Stimulated activated CD4-positive, alpha-beta T cell treated with anti-CD3 and anti-CD28 coated beads, Interleukin-15, amount 100 ng/mL, for 1 hour (primary cell): ENCODE measurements at places on chromosomes 13 and 19.

DNA sequence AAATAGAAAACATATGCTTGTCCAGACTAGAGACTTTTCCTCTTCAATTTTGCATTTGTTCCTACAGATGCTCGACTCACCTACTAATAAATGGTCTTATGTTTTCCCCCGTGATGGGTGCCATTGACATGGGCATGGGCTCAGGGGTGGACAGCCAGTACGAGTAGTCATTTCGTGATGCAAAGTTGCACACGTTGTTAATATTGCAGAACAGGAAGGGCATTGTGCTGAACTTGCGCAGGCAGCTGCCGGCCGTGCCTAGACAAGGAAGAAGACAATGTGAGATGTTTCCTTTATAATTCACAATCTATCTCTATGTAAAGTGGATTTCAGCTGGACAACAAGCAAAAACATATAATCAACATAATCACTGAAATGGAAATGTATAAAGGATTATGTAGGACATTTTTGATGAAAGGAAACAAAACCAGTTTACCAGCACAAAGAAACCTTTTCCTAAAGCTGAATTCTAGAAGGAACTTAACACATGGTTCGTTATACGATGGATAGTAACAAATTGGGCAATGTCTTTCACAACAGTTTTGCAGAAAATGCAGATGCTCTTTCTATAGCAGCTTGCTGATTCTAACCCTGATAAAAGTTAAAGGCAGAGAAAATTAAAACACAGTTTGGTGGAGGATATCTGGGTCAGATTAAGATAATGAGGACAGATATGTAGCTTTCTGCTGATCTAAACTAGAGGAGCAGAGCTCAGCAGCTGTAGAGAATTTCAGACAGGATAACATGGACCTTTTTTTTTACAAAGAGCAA, 145.7 kb downstream of the COL4A1 start:
- no peak for DNase-seq

DNA sequence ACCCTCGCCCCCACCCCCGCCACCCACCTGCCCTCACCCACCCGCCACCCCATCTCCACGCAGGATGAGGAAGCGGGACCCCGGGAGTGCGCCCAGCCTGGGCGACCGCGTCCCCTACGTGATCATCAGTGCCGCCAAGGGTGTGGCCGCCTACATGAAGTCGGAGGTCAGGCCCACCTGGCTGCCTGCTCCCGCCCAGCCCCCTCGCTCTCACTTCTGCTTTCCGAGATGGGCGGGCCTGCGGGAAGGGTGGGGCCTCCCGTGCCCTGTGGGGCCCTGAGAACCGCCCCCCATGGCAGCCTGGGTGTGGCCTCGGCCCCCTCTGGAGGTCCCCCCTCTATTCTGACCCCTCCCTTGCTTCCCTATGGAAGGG, 3.1 kb upstream of the SPIB start:
- no peak for DNase-seq

- DNase-seq = no peak
Measured at GRCh38 chr13:99948907-99949678, 22.5 kb downstream of the ZIC5 start.

GRCh38 chr13:110341445-110342244, 34.6 kb downstream of the COL4A2 start:
- DNase-seq = no peak

GRCh38 chr13:66794340-66795031, 435.6 kb downstream of the PCDH9 start:
- no peak for DNase-seq

DNA sequence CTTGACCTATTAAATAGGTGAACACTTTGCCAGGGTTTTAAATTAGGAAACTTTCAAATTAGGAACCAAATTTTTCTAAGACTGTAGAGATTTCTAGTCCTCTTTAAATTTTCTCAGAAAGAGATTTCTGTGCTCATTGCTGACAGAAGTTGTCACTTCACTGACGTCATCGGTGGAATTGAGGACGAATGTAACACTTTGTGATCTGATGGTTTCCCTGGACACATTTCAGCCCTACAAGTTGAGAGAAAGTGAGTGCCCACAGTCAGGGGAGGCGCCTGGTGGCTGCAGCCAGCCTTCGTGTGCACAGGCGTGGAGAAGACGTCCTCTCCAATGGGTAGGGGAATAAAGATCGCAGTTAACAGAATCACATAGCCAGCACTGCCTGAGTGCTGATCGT, 396.5 kb upstream of the TSHZ3 start:
- no peak for DNase-seq

GRCh38 chr19:7783991-7784423, 21.0 kb downstream of the CLEC4M start:
- no peak for DNase-seq

- no peak for DNase-seq
Measured at GRCh38 chr13:35566340-35566739, 89.9 kb upstream of the MAB21L1 start.

DNA sequence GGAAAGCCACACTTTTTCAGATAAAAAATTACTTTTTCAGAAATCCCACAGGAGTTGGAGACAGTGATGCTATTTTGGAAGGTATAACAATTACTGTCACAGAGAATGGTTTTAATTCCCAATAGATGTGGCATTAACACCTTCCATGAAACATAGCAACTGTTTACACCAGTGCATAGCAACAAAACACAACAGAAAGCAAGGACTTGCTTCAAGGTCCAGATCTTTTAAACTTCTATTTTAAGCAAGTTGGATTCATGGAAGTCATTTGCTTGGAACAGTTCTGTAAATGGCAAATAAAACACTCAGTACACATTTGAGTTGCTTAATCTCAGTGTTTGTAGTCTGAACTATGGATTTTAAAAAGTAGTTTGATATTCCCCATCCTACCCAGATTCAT, 385.9 kb upstream of the SPRY2 start:
- no peak for DNase-seq

- no peak for DNase-seq
Measured at GRCh38 chr13:77034881-77035280, 7.9 kb upstream of the FBXL3 start.

- no peak for DNase-seq
Measured at GRCh38 chr19:39497701-39497995, 1.1 kb upstream of the DLL3 start.

DNA sequence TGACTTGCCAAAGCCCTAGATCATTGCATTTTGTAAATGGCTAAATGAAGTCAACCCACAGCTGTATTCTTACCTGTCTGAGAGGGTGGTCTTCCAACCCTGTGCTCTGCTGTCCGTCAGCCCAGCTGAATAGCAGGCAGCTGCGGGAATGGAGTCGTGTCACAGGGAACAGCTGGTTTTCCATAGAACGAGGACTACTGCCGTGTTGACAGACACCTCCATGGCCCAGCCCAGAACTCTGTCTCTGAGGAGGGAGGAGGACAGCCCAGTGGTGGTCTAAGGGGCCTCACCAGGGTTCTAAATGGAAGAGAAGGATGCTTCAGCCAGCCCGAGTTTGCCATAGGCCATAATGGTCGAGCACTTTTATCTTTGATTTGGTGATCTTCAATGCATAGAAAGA, 110.7 kb downstream of the SLC7A1 start:
- DNase-seq = no peak

DNA sequence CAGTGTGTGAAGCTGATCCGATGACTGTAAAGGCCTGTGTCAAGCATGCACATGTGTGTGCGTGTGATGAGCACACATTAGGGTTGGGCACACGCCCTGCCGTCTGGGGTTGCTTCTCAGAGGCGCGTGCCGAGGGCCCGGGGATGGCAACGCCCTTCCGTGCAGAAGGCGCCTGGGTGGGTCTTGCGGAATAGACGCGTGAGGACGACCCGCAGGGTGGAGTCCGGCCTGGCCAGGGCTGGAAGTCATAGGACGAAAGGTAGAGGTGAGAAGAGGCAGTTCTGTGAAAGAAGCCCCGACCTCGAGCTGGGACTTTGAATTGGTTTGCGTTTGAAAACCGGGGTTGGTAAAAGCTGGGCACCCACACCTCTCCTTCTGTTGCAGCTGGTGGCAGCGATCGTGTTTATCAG, 35.7 kb downstream of the TMEM255B start:
- no peak for DNase-seq

GRCh38 chr13:30403456-30403855, 18.8 kb upstream of the UBE2L5 start:
- DNase-seq = no peak

GRCh38 chr19:37725181-37725580, 5.6 kb upstream of the ZNF607 start:
- no peak for DNase-seq

DNA sequence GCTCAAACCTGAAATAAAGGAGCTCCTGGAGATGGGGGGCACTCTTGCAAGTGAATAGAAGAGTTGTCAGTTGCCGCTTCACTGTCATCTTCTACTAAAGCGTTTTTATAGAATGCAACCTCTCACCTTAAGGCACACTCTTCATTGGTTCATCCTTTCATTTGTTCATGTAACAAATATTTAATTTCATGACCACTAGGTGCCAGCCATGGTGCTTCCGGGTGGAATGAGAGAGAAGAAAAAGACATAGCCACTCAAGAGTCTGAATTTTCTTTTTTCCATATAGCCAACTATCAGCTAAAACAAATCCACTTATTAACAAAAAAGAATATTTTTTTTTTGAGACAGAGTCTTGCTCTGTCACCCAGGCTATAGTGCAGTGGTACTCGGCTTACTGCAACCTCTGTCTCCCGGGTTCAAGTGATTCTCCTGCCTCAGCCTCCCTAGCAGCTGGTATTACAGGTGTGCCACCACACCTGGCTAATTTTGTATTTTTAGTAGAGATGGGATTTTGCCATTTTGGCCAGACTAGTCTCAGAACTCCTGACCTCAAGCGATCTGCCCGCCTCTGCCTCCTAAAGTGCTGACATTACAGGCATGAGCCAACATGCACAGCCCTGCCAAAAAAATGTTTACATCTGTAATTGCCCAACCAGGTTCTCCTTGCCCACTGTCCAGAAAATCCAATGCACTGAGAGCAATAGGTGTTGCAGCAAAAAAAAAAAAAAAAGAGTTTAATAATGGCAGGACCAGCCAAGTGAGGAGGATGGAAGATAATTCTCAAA, 22.1 kb upstream of the SACS start:
- DNase-seq = no peak

DNA sequence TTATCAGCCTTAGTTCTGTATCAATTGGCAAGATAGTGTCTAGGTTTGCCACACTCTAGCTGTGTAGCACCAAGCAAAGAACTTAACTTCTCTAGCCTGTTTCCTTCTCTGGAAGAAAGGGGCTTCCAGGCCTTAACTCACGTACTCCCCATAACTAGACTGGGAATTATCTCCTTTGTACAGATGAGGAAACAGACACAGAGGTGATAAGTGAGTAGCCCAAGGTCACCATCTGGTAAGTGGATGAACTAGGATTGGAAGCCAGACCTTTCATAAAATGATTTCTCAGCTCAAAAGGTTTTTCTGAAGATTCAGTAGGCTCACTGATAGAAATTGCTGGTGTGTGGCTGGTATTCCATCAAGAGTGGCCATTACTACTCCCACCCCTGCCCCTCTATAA, 3.1 kb downstream of the ZNF428 start:
- no peak for DNase-seq

DNA sequence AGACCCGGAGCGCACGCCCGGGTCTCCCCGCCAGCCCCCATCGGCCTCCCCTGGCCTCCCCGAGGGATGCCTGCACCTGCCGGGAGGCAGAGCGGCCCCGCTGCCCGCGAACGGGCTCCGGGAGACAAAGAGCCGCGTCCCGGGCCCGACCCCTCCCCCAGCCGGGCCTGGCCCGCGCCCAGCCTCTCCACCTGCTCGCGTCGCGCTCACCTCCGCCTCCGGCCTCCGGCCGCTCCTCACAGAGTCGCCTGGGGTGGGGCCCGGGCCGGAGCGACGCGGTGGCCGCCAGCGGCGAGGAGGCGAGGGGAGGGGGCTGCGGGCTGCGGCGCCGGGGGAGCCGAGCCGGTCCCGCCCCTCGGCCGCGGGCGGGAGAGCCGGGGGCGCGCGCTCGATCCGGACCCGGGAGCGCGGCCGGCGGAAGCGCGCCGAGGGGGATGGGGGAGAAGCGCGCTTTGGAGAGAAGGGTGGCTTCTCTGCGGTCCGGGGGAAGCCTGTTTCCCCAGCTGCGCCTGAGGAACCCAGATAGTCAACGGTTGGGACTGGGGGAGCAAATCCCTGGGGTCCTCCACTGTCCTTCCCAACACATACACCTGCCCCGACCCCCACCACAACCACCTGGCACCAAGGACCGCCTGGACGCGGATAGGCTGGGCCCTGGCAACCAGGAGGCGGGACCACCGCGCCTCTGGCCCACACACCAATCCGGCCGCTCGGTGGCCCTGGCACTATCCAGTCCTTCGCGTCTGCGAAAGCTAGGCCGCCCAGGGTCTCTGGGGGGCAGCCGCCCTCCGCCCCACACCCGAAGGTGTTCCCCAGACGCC, at the start of gene PRR36:
Gene PRR36 (minus strand): TSS at position 315 of the 821 bp plus-strand sequence. CDS start 701 bp downstream, outside the sequence.
- DNase-seq = no peak

DNA sequence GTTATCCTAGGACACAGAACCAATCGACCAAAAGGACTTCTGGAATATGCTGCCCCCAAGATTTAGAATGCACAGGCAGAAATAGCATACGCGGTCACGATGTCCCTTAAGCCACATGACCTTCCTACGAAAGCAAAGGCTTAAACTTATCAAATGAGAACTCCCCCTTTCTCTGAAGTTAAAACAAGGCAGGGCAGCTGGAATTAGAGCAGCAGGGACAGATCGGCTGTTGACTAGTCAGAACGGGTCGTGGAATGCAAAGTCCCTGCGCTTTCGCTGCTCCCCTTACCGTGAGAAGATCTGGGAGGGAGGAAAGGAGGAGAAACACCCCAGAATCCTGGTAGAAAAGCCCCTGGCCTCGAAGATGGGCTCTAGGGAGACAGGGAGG, 799 bp upstream of the USPL1 start:
- no peak for DNase-seq

GRCh38 chr19:50629801-50630200, 9.9 kb downstream of the SYT3 start:
- no peak for DNase-seq

GRCh38 chr13:111423168-111423785, 102.8 kb downstream of the TEX29 start:
- no peak for DNase-seq

- DNase-seq = peak; percentile 26
Measured at GRCh38 chr19:1407528-1408299, at the start of gene DAZAP1. DAZAP1 (plus strand) TSS chr19:1407586; CDS start chr19:1407774, 188 bp downstream.

GRCh38 chr19:7483720-7484201, 5.1 kb downstream of the PEX11G start:
- no peak for DNase-seq

DNA sequence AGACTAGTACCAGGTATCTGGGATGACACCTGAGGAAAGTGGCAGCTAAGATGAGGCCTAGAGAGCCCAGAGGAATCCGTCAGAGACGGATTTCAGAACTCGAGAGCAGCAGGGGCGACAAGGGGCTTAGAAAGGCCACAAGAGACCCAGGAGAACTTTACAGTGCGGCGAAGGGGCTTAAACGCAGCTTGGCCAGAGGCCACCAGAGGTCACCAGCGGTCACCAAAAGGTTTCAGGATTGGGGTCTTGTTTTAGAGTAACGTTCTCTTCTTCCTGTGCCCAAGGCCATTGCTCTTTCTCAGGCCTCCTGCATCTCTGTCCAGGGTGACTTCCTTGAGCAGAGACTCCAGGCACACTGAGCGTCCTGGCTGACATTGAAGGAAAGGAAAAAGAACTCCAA, 2.2 kb downstream of the ZSCAN22 start:
- no peak for DNase-seq

- DNase-seq = no peak
Measured at GRCh38 chr19:39971380-39972035, 543 bp downstream of the PSMC4 start.
